ENCODE measurements at places on chromosomes 11 and 22. TPM values are rescaled to one million over a fixed set of nuclear protein-coding genes. Genes with fewer than 3 reads are reported as not detected.

Gene ZNF70
- total RNA-seq: 9.0 TPM

Gene LARGE2
- 3.0 TPM for total RNA-seq

Gene ZNF408
- total RNA-seq: 10.6 TPM

Gene MFNG
- 61.1 TPM for total RNA-seq

Gene UPK2
- not detected for total RNA-seq

Gene PC
- 47.4 TPM for total RNA-seq

Gene THRSP
- total RNA-seq: not detected

Gene P2RY2
- 0.69 TPM for total RNA-seq

Gene ACRV1
- not detected for total RNA-seq

Gene DNAL4
- total RNA-seq: 19.4 TPM

Gene SCGB1A1
- total RNA-seq: not detected

Gene RTN3
- 338 TPM for total RNA-seq

Gene KDM4D
- 1.3 TPM for total RNA-seq

Gene CCDC87
- total RNA-seq: 0.51 TPM

Gene RPUSD4
- total RNA-seq: 41.8 TPM

DNA sequence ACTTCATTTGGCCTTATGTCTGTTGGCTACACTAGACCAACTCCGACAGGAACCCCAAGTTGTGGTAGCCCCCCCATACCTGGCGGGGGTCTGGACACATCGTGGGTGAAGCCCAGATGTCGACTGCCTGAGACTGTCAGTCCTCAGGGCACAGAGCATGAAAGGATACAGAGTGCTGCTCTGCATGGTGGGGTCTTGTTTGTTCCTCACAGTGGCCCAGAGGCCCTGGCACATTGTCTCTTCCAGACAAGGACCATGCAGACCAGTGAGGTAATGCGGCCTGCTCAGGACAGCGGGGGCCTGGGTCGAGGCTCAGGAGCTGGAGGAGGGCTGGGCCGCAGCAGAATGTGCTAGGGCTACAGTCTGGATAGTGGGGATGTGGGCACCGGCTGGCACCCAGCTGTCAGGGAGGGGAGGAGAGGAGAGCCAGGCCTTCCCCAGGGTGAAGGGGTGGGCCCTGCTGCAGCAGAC lies 14.6 kb downstream of the CAPN5 start:
- no peaks in the 10 kb centered on the region for H3K27me3 ChIP-seq
- H3K27ac ChIP-seq: no peak overlapping the region
- peak; percentile 52 for DNase-seq
- peaks cover 8% of the 10 kb centered on the region for H3K4me1 ChIP-seq

GRCh38 chr11:10075141-10075540 lies 218.9 kb downstream of the SBF2 start:
- no peaks in the 10 kb centered on the region for H3K27me3 ChIP-seq
- no peak for DNase-seq
- H3K27ac ChIP-seq: no peak overlapping the region
- no peaks in the 10 kb centered on the region for H3K4me1 ChIP-seq

GRCh38 chr11:75706260-75706729 lies 11.3 kb upstream of the MOGAT2 start:
- DNase-seq: peak; percentile 71
- H3K27ac ChIP-seq: no peak overlapping the region
- H3K36me3 ChIP-seq: peaks cover 12% of the 10 kb centered on the region

- H3K4me1 ChIP-seq: peaks cover 3% of the 10 kb centered on the region
- H3K4me3 ChIP-seq: no peak overlapping the region
- H3K27me3 ChIP-seq: peaks cover 7% of the 10 kb centered on the region
- H3K36me3 ChIP-seq: peaks cover 4% of the 10 kb centered on the region
Measured at GRCh38 chr22:33332538-33332937, 274.4 kb upstream of the SYN3 start.

GRCh38 chr11:61359516-61359915 lies 2.2 kb downstream of the CYB561A3 start:
- no peak overlapping the region for H3K4me3 ChIP-seq
- peaks cover 12% of the 10 kb centered on the region for H3K4me1 ChIP-seq
- H3K36me3 ChIP-seq: no peaks in the 10 kb centered on the region
- H3K27ac ChIP-seq: no peak overlapping the region
- no peak for DNase-seq
- H3K27me3 ChIP-seq: no peaks in the 10 kb centered on the region

GRCh38 chr11:120229451-120230424 lies 10.2 kb upstream of the POU2F3 start:
- H3K27ac ChIP-seq: no peak overlapping the region
- no peak for DNase-seq
- peaks cover 11% of the 10 kb centered on the region for H3K27me3 ChIP-seq
- H3K36me3 ChIP-seq: no peaks in the 10 kb centered on the region

DNA sequence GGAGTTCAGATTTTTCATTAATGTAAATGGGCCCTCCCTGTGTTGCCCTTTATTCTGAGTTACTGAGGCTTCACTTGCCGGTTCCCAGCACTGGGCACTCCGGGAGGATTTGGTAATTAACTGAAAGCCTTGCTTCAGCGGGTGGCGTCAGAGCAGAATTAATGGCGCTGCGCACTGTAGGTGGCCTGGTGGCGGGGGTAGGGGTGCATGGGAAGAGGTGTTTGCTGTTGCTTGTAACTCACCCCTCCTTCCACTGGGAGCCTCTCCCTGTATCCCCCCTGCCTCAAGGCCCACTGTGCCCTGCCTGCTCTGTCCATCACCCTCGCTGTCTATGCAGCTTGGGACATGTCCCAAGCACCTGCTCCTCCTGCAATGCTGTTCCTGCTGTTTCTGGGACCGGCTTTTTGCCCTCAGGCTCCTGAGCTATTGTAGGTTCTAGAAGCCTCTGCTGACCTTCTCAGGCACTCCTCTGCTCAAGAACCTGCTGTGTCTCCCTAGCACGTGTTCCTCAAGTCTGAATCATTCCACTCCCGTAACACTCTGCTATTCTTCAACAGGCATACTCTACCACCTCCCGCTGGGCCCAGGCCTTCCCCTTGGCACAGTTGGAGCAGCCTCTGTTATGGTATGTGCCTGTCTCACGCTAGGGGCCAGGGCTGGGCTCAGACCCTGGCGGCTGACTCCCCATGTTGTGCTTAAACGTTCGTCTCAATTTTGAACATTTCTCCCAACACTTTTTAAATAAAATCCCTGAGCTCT lies 24.4 kb downstream of the ARHGAP8 start:
- H3K4me1 ChIP-seq: no peaks in the 10 kb centered on the region
- DNase-seq: no peak
- no peak overlapping the region for H3K4me3 ChIP-seq
- no peak overlapping the region for H3K27ac ChIP-seq
- peaks cover 11% of the 10 kb centered on the region for H3K36me3 ChIP-seq

DNA sequence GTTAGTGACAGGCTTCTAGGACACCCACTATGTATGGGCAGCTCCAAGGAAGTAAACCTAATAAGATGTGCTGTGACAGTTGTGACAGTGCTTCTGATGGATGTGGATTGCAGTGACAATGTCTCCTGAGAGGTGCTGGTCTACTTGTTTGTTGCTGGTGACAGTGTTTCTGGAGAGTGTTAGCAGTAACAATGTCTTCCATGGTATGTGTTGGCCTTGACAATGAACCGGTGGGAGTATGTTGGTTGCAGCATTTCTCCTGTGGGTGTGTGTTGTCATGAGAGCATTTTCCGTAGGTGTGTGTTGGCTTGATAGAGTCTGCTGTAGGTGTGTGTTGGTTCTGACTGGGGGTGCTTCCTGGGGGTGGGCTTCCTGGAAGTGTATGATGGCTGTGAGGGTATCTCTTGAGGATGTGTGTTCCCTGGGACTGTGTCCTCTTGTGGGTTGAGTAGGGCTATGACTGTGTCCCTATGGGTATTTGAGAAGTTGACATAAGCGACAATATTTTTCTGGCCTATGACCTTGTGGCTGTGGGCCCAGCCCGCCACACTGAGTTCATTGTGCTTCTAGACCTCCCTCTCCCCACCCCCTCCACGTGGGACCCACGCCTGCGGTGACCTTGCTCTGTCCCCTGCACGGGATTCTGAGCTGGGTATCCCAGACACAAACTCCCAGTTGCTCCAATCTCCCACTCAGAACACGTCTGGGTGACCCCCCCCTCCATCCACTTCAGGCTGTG lies 1.2 kb downstream of the DCHS1 start:
- no peaks in the 10 kb centered on the region for H3K36me3 ChIP-seq
- H3K27me3 ChIP-seq: peaks cover 6% of the 10 kb centered on the region
- H3K4me1 ChIP-seq: peaks cover 4% of the 10 kb centered on the region
- no peak overlapping the region for H3K27ac ChIP-seq

- H3K4me3 ChIP-seq: no peak overlapping the region
- no peaks in the 10 kb centered on the region for H3K27me3 ChIP-seq
- H3K27ac ChIP-seq: no peak overlapping the region
- no peaks in the 10 kb centered on the region for H3K36me3 ChIP-seq
Measured at GRCh38 chr11:16555956-16556355, 182.5 kb upstream of the C11orf58 start.

- no peak for DNase-seq
- H3K27me3 ChIP-seq: no peaks in the 10 kb centered on the region
- no peak overlapping the region for H3K4me3 ChIP-seq
- no peaks in the 10 kb centered on the region for H3K4me1 ChIP-seq
- H3K27ac ChIP-seq: no peak overlapping the region
Measured at GRCh38 chr11:58286249-58286648, 18.2 kb upstream of the OR10W1 start.

DNA sequence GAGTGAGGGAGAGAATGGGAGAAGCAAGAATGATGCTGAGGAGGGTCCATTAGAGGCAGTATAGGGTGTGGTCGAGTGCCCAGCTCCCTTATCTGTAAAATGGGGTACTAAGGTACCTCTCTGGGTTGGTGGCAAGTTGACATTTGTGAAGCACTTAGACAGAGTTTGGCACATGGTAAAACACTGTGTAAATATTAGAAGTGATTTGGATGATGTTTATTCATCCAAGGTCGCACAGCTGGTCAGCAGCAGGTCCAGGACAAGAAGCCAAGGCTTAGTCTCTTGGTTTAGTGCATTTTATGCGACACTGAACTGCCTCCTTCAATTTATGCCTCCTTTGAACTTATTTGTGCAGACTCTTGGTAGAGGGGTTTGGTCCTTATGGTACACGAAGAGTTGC lies 19.4 kb downstream of the KREMEN1 start:
- no peak overlapping the region for H3K27ac ChIP-seq
- H3K4me3 ChIP-seq: no peak overlapping the region
- H3K27me3 ChIP-seq: no peaks in the 10 kb centered on the region

GRCh38 chr22:30870451-30871345 lies 97.9 kb downstream of the MORC2 start:
- H3K27ac ChIP-seq: no peak overlapping the region
- H3K4me3 ChIP-seq: no peak overlapping the region
- H3K27me3 ChIP-seq: peaks cover 3% of the 10 kb centered on the region
- H3K36me3 ChIP-seq: no peaks in the 10 kb centered on the region

DNA sequence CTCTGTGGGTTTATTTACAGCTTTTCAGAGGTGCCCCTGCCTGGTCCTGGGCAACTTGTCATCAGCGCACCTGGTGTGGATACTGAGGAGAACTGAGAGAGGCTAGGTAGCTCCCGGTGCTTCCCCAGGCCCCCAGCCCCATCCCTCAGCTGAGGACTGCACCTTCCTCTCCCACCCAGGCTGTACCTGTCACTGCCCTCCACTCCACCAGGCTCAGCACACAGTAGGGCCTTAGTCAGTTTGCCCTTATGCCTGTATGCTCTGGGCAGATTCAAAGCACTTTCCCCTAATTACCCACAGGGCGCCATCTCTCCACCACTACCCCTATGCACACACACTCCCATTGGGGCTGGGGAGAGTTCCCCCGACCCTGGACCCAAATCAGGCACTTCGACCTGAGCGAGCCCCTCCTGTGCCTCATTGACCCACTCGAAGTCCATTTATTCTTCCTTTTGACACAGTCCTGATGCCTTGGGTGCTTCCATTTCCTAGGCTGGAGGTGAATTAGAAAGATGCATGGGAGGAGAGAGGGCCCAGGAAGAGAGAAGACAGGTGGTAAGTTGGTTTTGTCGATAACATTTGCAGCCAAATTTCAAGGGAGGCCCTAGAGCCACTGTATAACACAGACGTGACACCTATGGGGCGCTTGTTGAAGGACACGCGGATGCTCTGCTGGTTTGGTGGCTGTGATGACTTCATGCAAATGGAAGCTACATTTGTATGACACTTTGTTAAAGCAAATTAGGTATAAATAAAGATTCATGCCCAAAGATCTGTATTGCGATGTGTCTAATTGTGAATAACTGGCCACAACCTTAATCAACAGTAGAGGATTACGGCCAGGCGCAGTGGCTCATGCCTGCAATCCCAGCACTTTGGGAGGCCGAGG lies 13.8 kb upstream of the PICK1 start:
- H3K36me3 ChIP-seq: no peaks in the 10 kb centered on the region
- no peak overlapping the region for H3K4me3 ChIP-seq
- DNase-seq: no peak
- H3K27me3 ChIP-seq: peaks cover 5% of the 10 kb centered on the region
- no peaks in the 10 kb centered on the region for H3K4me1 ChIP-seq

DNA sequence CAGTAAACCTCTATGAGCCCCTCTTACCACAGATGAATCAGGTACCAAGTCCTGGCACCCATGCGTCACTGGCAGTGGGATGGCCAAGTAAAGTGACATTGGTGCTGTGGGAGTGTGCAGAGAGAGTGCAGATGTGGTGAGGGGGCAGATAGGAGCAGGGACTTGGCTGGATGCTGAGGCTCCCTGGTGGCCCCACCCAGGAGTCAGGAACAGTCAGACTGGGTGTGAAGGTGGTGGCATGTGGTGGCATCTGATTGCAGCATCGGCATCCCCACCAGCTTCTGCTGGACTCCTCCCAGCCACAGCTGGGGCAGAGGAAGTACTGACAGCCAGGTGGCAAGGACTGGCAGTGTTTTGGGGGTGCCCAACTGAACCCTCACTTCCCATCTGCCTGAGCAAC lies 11.4 kb downstream of the DGAT2 start:
- no peak for DNase-seq
- no peaks in the 10 kb centered on the region for H3K4me1 ChIP-seq
- H3K27me3 ChIP-seq: no peaks in the 10 kb centered on the region
- H3K36me3 ChIP-seq: no peaks in the 10 kb centered on the region
- H3K27ac ChIP-seq: no peak overlapping the region
- H3K4me3 ChIP-seq: no peak overlapping the region

DNA sequence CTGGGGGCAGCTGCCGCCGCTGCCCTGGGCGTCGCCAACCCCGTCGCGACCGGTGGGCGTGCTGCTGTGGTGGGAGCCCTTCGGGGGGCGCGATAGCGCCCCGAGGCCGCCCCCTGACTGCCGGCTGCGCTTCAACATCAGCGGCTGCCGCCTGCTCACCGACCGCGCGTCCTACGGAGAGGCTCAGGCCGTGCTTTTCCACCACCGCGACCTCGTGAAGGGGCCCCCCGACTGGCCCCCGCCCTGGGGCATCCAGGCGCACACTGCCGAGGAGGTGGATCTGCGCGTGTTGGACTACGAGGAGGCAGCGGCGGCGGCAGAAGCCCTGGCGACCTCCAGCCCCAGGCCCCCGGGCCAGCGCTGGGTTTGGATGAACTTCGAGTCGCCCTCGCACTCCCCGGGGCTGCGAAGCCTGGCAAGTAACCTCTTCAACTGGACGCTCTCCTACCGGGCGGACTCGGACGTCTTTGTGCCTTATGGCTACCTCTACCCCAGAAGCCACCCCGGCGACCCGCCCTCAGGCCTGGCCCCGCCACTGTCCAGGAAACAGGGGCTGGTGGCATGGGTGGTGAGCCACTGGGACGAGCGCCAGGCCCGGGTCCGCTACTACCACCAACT lies 1.0 kb downstream of the FUT4 start:
- H3K4me3 ChIP-seq: peak overlapping the region; percentile 74
- DNase-seq: peak; percentile 32
- H3K27me3 ChIP-seq: peaks cover 10% of the 10 kb centered on the region
- H3K4me1 ChIP-seq: no peaks in the 10 kb centered on the region
- H3K36me3 ChIP-seq: no peaks in the 10 kb centered on the region
- no peak overlapping the region for H3K27ac ChIP-seq

- DNase-seq: no peak
- no peak overlapping the region for H3K27ac ChIP-seq
- peaks cover 2% of the 10 kb centered on the region for H3K4me1 ChIP-seq
- H3K27me3 ChIP-seq: peaks cover 2% of the 10 kb centered on the region
Measured at GRCh38 chr11:118264569-118265465, 720 bp upstream of the MPZL2 start.
